ENCODE measurements at places on chromosomes 12 and 14.

- no peak for DNase-seq
Measured at GRCh38 chr12:54146506-54147145, 42.2 kb downstream of the SMUG1 start.

DNA sequence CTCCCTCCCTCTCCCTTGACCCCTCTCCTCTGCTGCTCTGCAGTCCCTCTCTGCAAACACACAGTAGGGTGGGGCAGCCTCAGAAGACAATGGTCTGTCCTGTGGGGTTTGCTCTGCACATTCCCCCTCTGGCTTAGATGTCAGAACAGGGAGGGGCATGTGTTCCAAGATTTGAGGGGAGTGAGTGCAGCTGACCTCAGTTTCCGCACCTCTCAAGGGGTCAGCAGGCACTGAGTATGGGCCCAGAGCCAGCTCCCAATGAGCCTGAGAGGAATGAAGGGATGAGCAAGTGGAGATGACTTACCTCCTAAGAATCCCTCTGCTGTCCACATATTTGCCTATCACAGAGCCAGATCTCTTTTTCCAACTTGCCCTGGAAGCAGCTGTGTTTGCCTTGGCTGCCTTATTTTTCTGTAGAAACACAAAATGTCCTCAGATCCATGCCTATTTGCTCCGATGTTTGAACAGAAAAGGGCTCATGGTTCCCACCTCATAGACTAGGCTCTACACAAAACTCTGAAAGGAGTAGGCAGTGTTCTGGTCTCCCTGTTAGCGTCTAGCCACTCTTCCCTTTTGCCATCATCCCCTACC lies 111.4 kb downstream of the CRACR2A start:
- no peak for DNase-seq

GRCh38 chr14:102795060-102795925 lies 18.0 kb downstream of the TRAF3 start:
- DNase-seq = no peak

GRCh38 chr12:26231470-26231869 lies 36.1 kb downstream of the SSPN start:
- DNase-seq = no peak

DNA sequence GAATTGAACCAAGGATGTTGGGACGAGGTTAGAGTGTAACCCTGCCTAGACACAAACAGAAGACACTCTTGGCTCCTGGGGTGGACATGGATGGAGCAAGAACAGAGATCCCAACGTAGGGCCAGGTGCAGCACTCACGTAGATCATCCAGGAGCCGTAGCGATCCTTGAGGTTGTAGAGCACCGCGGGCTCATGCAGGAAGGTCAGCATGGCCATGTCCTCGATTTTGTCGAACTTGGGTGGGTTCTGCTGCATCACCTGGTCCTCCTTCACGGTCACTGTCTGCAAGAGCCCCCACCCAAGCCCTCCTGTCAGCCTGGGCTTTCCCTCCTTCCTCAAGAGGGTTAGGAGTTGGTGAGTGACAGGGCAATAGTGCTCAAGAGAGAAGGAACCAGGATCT lies 2.5 kb downstream of the MYH7 start:
- no peak for DNase-seq

GRCh38 chr12:46744283-46744682 lies 81.5 kb downstream of the SLC38A4 start:
- DNase-seq = no peak

GRCh38 chr14:95193081-95193480 lies 35.8 kb upstream of the DICER1 start:
- DNase-seq = no peak

- no peak for DNase-seq
Measured at GRCh38 chr12:28355161-28355560, 164.9 kb downstream of the CCDC91 start.

DNA sequence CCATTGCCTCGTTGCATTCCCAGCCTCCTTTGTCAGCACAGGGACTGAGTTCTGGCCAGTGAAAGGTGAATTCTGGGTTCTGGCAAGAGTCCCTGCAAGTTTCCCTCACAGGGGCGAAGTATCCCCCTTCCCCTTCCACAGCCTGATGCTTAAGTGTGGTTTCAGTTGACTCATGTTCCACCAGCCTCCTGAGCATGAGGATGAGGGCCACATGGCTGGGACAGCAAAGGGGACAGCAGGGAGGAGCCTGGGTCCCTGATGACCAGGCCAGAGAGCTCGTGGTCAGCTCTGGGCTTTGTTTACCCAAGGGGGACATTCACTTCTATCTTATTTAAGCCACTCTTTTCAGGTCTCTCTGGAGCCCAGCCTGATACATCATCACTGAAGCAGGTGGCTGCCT lies 36.5 kb downstream of the CACNA2D4 start:
- no peak for DNase-seq

DNA sequence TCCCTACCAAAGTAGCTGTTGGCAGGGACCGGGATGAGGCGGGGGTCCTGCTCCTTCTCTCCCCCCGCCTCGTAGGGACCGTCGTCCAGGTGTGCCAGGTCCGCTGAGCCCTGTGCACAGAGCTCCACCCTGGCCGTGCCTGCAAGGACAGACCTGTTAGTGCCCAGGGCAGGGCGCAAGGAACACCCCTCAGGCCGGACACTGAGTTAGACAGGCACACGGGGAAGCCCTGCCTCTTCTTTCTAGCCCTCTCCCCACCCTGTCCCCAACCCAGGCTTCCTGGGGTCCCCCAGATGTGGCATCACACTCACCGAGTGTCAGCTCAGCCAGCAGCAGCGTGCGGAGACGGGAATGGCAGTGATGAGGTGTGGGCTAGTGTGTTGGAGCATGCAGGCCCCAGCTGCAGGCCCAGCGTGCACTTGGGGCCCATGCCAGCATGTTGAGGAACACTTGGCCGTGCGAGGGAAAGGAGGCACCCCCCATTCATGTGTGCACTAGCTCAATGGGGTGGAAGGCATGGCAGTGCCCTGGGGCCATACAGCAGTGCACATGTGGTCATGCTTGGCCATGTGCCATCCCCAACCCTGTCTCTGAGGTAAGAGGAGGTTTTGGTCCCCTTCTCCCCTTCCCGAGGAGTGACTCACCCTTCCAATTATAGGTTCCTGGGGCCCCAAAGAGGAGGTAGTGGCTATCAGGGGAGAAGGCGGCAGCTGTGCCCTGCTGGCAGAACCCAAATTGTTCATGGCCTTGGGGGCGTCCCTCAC lies 7.3 kb downstream of the ITGA7 start:
- no peak for DNase-seq

- DNase-seq = no peak
Measured at GRCh38 chr12:13900718-13901117, 80.7 kb downstream of the GRIN2B start.

DNA sequence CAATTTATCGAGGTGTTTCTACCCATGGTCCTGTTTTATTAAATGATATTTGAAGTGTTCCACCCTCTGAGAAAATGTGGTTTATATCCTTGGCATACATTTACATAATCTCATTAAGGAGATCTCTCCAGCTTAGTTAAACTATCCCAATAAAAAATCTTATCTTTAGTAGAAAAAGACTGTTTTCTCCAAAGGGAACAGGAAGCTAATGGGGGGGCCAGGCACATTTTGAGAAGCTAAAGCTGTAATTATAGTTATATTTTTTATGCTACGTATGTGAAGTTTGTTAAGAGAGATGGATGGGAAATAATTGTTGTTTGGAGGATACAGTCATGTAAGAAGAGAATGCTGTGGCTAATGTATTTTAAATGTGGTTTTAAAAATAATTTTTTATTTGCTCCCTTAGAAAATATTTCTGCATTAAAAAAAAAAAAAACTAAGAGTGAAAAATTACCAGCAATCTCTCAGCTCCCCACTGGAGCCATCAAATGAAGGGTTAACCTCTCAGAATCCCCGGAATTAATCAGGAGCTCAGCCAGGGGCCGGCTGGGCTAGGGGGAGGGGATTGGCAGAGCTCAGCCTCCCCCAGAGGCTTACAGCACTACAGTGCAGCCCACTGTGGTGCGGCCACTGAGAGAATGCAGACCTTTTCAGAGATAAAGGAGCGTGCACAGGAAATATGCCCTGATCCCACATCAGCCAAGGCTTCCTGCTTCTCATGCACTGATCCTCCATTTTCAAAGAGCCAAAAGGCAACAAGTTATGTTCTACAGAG lies 185.8 kb downstream of the EGLN3 start:
- DNase-seq = no peak

- no peak for DNase-seq
Measured at GRCh38 chr12:105317942-105318621, 12.4 kb upstream of the C12orf75 start.

- no peak for DNase-seq
Measured at GRCh38 chr14:31572955-31573354, 11.8 kb downstream of the NUBPL start.

- DNase-seq = no peak
Measured at GRCh38 chr12:86496595-86496994, 240.4 kb upstream of the MGAT4C start.

GRCh38 chr12:112627851-112628250 lies 163.7 kb upstream of the RPH3A start:
- no peak for DNase-seq

DNA sequence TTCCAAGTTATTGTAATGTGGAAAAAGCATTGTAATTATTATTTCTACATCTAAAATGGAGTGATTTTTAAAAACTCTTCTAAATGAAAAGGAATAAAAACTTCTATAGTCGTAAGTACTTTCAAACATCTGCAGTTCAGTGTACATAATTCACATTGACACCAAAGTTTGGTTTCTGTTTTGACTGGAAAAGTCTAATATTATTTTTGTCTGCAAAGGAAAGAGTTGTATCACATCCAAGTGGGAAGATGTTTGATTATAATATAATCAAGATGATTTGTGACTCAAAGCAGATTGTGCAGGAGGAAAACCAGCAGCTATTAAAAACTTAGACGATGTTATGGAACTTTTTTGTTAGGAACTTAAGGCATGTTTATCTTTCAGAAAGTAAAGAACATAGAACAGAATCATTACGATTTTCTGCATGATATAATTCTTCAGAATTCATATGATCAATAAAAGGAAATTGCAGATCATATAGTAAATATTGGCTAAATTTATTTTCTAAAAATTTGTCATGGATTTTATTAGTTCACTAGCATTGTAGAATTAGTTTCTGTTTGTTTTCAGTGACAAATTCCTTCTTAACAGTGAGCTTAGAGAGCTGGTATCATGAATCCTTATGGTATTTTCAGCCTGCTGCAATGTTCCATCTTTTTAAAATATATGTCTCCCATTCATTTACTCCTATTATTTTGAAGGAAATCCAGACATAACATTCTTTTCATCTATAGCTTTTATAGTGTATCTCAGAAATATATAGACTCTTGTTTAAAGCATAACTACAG lies 145.8 kb downstream of the MIPOL1 start:
- no peak for DNase-seq

GRCh38 chr12:123801573-123802178 lies 39.6 kb downstream of the DNAH10 start:
- DNase-seq = no peak

DNA sequence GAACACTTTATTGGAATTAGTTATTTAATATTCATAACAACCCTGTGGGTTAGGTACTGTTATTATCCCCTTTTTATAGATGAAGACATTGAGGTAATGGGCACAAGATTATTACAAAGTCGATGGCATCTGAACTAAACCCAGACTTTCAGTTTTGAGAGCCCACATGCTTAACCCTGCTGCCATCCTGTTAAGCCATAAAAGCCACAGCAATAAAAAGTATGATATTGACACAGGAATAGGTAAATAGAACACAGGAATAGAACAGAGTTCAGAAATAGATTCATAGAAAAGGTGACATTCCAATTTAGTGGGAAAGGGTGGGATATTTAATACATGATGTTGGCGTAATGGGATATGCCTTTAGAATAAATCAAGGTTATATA lies 119.8 kb downstream of the SLC38A1 start:
- DNase-seq = no peak

DNA sequence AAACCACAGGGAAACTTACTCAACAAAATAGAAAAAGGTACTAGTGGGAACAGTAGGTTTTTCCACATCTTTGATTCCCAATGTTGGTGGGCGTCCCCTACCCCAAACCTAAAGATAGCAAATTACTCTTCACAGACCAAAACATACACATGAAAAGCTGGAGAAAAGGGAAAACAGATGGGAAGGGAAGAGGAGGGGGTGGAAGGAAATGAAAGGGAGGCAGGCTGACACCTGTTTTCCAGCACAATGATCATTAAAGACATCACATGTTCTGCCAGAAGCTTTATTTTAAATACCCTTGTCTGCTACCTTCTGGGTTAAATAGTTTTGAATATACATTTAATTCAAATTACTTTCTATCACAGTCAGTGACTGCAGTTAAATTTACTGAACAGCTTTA lies 1617.9 kb upstream of the SEL1L start:
- no peak for DNase-seq

GRCh38 chr14:34081576-34082136 lies 130.8 kb upstream of the EGLN3 start:
- no peak for DNase-seq

GRCh38 chr14:65594153-65594881 lies 181.8 kb downstream of the FUT8 start:
- no peak for DNase-seq

DNA sequence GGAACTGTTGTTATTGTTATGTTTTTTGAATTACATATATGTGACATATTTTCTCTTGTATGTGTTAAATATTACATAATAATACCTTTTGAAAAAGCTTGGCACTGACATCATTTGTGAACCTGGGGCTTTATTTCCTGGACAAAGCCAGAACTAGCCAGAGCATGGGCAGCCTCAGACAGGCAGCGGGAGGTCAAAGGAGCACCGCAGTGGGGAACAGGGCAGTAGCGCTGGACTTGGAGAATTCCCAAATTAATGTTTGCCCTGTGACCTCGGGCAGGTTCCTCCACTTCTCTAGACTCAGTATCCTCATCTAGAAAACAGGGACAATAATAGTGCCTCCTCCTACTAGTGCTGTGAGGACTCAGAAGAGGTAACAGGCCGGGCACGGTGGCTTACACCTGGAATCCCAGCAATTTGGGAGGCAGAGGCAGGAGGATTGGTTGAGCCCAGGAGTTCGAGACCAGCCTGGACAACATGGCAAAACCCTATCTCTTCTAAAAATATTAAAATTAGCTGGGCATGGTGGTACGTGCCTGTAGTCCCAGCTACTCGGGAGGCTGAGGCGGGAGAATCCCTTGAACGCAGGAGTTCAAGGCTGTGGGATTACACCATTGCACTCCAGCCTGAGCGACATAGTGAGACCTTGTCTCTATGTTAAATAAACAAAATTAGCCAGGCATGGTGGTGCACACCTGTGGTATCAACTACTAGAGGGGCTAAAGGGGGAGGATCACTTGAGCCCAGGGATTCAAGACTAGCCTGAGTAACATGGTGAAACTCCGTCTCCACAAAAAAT lies 27.3 kb upstream of the ITPK1 start:
- DNase-seq = no peak

- no peak for DNase-seq
Measured at GRCh38 chr12:46933947-46934346, 108.2 kb upstream of the SLC38A4 start.

DNA sequence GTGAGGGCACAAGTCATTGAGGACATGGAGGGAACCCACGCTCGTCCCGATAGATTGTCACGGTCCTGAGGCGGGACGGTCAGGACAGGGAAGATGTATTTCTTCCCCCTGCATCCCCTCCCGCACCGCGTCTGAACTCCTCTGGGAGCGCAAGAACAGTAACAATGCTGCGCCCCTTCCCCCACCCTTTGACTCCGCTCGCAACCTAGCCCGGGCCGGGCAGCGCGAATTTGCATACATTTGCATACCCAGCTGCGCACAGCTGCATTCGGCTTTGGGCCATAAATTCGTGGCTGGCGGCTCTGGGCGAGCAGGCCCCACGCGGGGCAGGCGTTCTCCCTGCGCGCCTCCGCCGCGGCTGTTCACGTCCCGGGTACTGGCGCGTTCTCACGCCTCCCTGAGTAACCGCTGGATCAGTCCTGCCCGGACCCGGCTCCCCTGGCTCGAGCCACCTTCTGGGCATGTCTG lies 29.0 kb upstream of the SMUG1 start:
- no peak for DNase-seq

Measured in activated CD8-positive, alpha-beta memory T cell treated with anti-CD3 and anti-CD28 coated beads for 48 hours (primary cell).